Stimulated activated CD8-positive, alpha-beta memory T cell treated with anti-CD3 and anti-CD28 coated beads, Interleukin-12 subunit alpha, Interleukin-12 subunit beta, amount 100 ng/mL, for 4 hours (primary cell): ENCODE measurements at places on chromosomes 4 and X.

DNA sequence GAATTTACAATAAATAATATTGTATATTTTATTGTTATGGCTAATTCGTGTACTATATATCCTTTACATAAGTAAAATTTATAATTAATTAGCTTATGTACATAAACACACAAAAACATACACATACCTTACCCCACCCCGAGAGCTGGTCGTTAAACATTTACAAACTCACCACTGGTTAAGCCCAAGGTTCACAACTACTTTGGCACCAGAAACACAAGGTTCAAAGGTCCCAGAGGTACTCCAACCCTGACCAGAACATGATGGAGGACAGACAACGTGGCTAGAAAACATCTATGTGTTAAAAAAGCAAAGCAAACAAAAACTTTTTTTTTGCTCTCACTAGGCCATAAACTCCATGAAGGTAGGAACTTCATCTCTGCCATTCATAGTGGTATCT, 37.7 kb downstream of the SLC25A5 start:
- DNase-seq = no peak

DNA sequence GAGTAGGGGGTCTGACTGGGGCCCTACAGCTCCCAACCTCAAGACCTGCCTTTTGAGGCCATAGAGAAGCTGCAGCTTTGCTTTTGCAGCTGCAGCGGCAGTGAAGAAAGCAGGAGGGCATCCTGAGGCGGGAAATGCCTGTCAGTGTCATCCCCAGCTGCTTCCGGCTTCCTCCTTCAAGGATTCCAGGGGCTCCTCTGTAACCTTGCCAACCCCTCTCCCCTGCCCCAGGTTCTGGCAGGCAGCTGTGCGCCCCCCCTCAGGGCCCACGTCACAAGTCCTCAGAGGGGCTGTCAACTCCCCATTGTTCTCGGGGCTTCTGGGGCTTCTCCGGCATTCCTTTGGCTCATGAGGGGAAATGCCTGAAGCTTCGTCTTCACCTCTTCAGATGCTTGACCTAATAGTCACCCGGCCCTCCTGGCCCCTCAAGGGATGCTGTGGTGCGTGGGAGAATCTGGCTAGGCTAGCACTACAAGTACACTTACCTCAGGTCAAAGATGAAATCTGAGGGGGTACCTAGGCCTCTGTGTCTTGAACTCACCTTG, 31.9 kb downstream of the APLN start:
- DNase-seq = no peak

- no peak for DNase-seq
Measured at GRCh38 chr4:8029689-8030088, 90.0 kb upstream of the AFAP1 start.

GRCh38 chr4:156774422-156774821, 197.2 kb downstream of the PDGFC start:
- no peak for DNase-seq

DNA sequence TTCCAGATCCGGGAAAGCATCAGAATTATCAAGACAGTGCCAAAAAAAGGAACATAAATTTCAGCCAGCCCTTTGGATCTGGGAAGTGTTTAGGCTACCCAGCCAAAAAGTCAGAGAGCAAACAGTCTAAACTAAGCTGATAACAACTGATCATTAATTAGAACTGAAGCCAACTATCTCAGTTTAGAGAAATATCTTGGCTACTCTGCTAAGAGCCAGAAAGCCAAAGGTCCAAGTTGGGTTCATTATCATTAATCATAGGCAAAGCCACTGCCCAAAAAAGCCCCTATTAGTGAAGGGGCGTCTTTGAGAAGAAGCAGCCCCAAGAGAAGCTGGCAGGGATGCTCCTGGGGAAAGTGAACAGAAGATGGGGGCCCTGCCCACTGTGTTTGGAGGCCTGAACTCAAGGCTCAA, 37.0 kb upstream of the SHISA3 start:
- DNase-seq = no peak

- DNase-seq = no peak
Measured at GRCh38 chr4:189147005-189147929, 793.4 kb upstream of the FRG1 start.

- no peak for DNase-seq
Measured at GRCh38 chrX:109966246-109966645, 36.7 kb upstream of the TMEM164 start.
